Lung (tissue), 17 donors: ENCODE measurements at places on chromosomes 5 and 9. TPM values are rescaled to one million over a fixed set of nuclear protein-coding genes. Genes with fewer than 3 reads are reported as not detected.

The SOHLH1 gene
- not detected for polyA plus RNA-seq

The ARRDC1 gene
- 94.4 TPM for polyA plus RNA-seq

The C6 gene
- polyA plus RNA-seq = 1.7 TPM

The OTP gene
- not detected for polyA plus RNA-seq

The POLK gene
- polyA plus RNA-seq = 6.6 TPM

The FAM174A gene
- 21.3 TPM for polyA plus RNA-seq

The OBP2B gene
- polyA plus RNA-seq = not detected

The NDST1 gene
- 45.6 TPM for polyA plus RNA-seq

The PPP2R2B gene
- 0.15 TPM for polyA plus RNA-seq

The PTPA gene
- polyA plus RNA-seq = 103 TPM
